ENCODE measurements at places on chromosomes 5 and 9. TPM values are rescaled to one million over a fixed set of nuclear protein-coding genes. Genes with fewer than 3 reads are reported as not detected.

Gene GARNL3
- 1.6 TPM for total RNA-seq

Gene TXNDC8
- not detected for total RNA-seq

Gene ORM2
- not detected for total RNA-seq

Gene ENHO
- 1.9 TPM for total RNA-seq

Gene TTC23L
- total RNA-seq = not detected

Gene PCDHA12
- total RNA-seq = 2.6 TPM

Gene PDGFRB
- total RNA-seq = 0.10 TPM

Gene ANKRD31
- total RNA-seq = 0.05 TPM

Gene ACSL6
- total RNA-seq = not detected

Gene OTULINL
- 6.5 TPM for total RNA-seq

Gene F2RL2
- 5.5 TPM for total RNA-seq

Gene IL3
- not detected for total RNA-seq

Gene OBP2A
- not detected for total RNA-seq

Gene MCTP1
- total RNA-seq = 7.5 TPM

Gene TCF7
- 16.9 TPM for total RNA-seq

Gene FXN
- 33.0 TPM for total RNA-seq

Gene OR13F1
- not detected for total RNA-seq

Gene RNF183
- 0.09 TPM for total RNA-seq

Gene FBN2
- total RNA-seq = 17.3 TPM

Gene B4GALT1
- total RNA-seq = 122 TPM

Gene FOXD4L6
- total RNA-seq = not detected

Gene SAXO1
- total RNA-seq = not detected

Gene CEL
- total RNA-seq = 0.74 TPM

Gene RAD17
- 16.0 TPM for total RNA-seq

Gene PCDHB7
- total RNA-seq = not detected

Gene CTSL
- total RNA-seq = 861 TPM

Gene CD180
- not detected for total RNA-seq

Gene SLC22A4
- total RNA-seq = 4.8 TPM

Gene PTGR1
- 400 TPM for total RNA-seq

Gene IL17B
- total RNA-seq = not detected

Gene CSF2
- total RNA-seq = 0.79 TPM

Gene NR2F1-AS1
- total RNA-seq = 4.0 TPM

Gene FOXI1
- not detected for total RNA-seq

Measured in A549 treated with RU486 at 1 μM for 4 hours (cell line).